ENCODE measurements at places on chromosomes 6 and 20.
A peak's percentile ranks its signal among the peaks of the same experiment; 100 is the strongest.

GRCh38 chr20:50450493-50450826, 59.7 kb upstream of the PTPN1 start:
- no peak for DNase-seq

DNA sequence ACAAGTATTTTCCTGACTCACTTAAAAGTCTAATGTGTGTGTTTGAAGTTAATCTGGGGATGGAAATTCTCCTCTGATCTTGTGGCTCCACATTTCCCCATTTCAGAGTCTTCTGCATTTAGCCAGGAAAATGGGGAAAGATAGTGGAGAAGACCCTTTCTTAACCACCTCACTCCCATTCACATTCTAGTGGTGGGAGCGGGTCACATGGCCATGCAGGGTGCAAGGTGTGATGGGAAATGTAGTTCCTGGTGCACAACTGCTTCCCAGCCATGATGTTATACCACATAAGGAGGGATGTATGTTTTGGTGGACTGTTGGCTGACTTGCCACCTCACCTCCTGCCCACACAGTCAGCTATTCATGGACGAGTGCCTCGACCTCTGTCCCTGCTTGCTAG, 61.8 kb downstream of the BANF2 start:
- DNase-seq, result no peak

- no peak for DNase-seq
Observed at GRCh38 chr20:45611054-45611453, 18.5 kb upstream of the WFDC10A start.

DNA sequence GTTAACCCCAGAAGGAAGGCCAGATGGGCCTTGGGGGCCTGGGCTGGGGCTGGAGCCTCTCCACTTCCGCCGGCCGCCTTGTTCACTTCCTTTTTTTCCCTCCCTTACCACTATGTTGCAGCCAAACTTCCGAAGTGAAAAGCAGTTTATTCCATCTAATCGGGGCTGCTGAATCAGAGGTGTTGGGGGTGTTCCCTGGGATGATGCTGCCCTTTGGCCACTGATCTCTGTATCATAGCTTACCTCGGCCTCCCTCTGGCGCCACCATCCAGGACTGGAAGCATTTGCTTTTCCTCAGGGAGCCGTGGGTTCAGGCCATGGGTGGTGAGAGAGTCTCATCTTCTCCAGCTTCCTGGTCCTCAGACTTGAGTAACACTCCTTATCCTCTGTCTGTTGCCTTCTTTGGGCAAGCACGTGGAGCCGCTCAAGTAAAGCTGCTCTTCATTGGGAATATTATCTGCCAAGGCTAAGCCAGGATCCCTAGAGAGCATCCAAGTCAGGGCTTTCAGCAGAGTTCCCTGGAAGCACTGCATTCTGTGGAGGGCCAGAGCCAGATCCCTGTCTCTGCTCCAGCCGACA, 39.6 kb downstream of the SLX4IP start:
- no peak for DNase-seq

GRCh38 chr6:11362564-11362963, 130.1 kb upstream of the NEDD9 start:
- DNase-seq, result no peak

- DNase-seq, result no peak
Observed at GRCh38 chr6:127053032-127053874, 65.2 kb upstream of the RSPO3 start.

DNA sequence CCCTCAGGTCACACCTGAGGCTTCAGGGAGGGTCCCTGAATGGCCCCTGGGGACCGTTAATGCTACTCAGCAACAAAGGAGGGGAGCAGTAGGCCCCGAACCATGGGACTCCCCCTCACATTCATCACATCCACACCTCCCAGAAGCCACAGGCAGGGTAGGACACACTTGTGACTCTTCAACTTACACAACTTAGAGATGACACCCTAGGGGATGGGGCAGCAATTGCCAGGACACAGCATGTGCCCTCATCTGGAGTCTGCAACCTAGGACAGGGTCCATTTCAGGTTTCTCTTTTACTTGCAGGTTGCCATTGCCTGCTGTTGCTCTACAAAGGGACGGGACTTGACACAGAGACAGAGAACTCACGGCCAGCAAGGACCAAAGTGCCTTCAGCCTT, 770 bp downstream of the ULBP3 start:
- DNase-seq, result no peak

- DNase-seq, result no peak
Observed at GRCh38 chr6:46921059-46921458, 679 bp downstream of the ADGRF5 start.

- DNase-seq, result no peak
Observed at GRCh38 chr6:56169366-56169765, 78.0 kb downstream of the COL21A1 start.

DNA sequence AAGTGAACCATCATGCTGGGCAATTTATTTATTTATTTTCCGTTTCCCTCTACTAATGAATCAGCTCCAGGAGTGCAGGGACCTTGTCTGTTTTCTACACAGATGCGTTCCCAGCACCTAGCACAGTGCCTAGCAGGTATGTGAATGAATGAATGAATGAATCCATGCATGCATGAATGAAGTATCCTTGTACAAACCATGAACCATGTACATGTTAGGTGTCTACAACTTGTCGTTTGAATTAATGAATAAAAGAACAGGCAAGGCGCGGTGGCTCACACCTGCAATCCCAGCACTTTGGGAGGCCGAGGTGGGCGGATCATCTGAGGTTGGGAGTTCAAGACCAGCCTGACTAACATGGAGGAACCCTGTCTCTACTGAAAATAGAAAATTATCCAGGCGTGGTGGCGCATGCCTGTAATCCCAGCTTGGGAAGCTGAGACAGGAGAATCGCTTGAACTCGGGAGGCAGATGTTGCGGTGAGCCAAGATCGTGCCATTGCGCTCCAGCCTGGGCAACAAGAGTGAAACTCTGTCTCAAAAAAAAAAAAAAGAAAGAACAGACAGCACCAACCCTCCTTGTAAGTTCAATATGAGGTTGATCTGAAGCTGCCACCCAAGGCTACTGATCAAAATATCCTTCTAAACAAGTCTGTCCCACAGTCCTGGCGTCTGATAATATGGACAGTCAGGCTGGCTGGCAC, 27.3 kb upstream of the SLC9A8 start:
- DNase-seq, result no peak

DNA sequence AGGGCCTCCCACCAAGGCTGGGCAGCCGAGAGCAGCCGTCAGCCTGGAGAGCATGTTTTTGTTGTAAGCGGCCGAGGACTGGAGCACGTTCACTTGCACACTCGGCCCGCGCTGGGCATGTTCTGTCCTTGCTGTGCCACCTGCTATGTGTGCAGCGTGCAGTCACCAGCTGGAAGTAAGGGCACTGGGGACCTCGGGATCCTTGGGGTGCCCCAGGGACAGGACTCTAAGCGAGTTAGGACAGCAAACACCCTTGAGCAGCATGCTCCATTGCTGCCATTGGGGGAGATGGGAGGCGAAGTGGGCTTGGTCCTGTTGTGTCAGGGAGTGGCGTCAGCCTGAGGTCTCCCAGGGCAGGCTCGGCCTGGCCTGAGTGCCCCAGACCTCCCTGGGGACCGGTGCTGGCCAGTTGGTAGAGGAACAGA, 18.6 kb downstream of the DYNLT1 start:
- no peak for DNase-seq

DNA sequence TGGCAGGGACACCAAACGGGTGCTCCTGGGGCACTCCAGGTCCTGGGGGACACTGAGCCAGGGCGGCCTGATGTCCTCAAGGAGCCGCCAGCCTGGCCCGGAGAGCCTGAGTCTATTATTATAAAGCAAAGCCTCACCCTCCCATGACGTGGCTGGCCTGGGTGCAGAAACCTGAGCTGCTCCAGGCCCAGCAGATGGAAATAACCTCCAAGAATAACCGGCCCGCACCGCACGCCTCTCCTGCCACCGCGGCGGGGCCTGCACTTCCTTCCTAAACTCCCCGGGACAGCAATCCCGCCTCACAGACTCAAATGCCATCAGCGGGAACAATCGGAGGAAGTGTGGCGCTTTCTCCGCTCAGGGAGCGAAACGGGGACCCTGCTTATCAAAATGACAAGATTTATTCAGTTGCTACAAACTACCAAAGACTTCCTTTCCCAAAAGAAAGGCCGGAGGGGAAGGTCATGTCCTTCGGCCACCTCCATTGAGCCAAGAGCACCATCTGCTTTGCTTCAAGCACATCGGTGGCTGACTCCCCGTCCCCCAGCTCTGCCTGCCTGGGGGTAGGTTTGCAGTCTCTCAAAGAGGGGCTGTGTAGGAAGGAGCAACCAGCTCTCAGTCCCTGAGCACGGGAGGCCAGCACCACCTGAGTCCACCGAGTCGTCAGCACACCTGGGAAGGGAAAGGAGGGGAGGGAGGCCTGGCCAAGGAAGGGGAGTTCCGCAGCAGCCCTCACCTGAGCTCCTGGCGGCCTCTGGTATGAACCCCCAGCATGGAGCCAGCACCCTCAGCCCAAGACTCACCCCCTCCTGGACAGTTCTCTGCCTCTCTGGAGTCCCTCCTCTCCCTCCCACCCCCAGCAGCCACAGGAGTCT, 78.6 kb upstream of the QKI start:
- no peak for DNase-seq

GRCh38 chr6:168221000-168221399, 98.6 kb downstream of the DACT2 start:
- no peak for DNase-seq

DNA sequence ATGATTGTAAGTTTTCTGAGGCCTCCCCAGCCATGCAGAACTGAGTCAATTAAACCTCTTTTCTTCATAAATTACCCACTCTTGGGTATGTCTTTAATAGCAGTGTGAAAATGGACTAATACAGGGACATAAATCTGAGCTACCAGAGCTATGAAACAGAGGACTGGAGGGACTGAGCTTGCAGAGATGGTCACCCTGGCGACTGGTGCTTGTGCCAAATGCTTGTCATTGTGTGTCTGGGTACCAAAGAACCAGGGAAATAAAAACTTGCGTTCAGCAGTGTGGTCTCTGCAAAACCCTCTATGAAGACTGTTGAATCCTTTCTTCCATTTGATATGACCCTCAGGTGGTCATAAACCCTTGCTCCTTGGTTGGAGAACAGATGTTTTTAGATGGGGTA, 105.1 kb upstream of the PRL start:
- no peak for DNase-seq

GRCh38 chr20:62825333-62825985, 8.6 kb downstream of the COL9A3 start:
- no peak for DNase-seq

GRCh38 chr6:45156075-45156474, 172.1 kb upstream of the RUNX2 start:
- no peak for DNase-seq

GRCh38 chr6:11878735-11879134, 100.1 kb upstream of the ADTRP start:
- DNase-seq, result no peak

GRCh38 chr20:24738981-24739633, 210.0 kb upstream of the CST7 start:
- peak; percentile 30 for DNase-seq

GRCh38 chr6:134111062-134111677, 58.7 kb upstream of the SLC2A12 start:
- no peak for DNase-seq

DNA sequence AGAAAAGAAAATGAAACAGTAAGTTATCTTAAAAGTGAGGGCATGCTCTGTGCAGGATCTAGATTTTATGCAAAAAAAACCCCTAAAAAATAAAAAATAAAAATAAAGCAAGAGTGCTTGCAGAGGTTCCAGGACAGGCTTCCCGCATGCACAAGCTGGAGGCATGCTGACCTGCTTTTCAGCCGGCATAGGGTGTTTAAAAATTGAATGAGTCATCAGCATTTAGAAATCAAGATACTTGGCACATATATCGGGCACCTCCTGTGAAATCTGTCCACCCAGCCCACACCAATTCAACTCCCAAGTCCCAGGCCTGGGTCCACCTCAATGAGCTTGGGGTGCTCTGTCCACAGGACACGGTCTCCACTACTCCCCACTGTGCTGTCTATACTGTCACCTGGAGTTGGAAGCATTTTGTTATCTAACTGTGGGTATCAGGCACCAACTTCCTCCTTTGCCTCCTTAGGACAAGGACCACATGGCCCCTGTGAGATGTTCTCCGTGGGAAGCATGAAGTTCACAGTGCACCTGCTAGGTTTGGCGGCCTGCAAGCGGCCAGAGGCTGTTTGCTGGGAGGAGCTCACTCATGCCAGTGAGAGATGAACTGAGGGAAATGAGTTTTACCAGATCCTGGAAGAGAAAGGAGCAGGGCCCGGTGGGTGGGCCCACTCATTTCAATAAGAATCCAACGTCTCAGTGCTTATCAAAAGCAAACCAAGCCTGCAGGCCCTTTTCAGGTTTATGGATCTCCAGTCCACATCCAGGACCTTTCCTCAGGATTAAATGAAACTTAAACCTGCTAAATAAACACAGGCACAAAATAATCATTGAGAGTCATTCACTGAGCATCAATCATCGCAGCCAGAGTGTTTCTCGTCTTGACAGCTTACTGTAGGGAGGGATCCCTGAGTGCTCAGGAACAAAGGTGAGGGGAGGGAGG, 121.1 kb downstream of the FOXA2 start:
- no peak for DNase-seq

DNA sequence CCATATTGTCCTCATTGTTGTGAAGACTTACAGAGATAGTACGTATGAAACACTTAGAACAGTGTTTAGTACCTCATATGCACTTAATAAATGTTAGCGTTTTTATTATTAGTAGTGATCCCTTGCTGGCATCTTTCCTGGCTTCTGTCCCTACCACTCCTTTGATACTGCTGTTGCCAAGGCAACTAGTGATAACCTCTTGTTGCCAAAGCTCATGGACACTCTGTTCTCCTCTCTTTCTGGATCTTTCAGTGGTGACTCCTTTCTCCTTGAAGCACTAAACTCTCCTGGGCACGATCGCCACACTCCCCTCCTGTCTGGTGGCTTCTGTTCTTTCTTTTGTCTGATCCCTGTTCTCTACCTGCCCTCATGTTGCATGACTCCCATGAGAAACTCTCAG, 83.5 kb downstream of the FOXO3 start:
- DNase-seq, result no peak

DNA sequence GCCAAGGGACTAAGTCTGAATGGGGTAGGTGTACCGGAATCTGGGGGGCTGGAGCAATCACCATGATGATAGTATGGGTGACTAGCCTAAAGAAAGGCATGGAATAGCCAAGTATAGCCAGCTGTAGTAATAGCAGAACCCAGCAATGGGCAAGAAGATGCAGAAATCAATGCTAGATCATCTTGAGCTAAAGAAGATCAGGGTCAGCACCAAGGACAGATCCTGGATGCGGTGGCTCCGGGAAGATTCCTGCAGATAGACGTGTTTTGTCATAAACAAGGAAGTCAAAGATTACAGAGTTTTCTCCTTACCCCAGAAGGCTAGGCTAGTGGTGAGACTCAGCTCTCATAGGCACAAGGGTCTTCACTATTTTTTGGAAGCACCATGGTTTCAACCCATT, 561.6 kb upstream of the CHD6 start:
- DNase-seq, result peak; percentile 56
